Effector CD8-positive, alpha-beta T cell (primary cell): ENCODE measurements at places on chromosomes 11 and 22.

DNA sequence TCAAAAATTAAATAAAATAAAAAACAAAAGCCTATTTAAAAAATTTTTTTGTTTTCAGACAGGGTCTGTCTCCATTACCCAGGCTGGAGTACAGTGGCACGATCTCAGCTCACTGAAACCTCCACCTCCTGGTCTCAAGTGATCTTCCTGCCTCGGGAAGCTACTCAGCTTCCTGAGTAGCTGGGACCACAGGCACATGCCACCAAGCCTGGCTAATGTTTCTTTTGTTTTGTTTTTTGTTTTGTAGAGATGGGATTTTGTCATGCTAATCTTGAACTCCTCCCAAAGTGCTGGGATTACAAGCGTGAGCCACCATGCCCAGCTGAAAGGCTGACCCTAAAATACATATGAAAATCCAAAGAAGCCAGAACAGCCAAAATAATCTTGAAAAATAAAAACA is 20.4 kb upstream of the L3MBTL2 start:
- no peak for DNase-seq

GRCh38 chr11:31824332-31824878 is 13.3 kb upstream of the PAX6 start:
- no peak for DNase-seq

- DNase-seq, result no peak
Measured at GRCh38 chr11:28759311-28759710, 651.1 kb downstream of the METTL15 start.

DNA sequence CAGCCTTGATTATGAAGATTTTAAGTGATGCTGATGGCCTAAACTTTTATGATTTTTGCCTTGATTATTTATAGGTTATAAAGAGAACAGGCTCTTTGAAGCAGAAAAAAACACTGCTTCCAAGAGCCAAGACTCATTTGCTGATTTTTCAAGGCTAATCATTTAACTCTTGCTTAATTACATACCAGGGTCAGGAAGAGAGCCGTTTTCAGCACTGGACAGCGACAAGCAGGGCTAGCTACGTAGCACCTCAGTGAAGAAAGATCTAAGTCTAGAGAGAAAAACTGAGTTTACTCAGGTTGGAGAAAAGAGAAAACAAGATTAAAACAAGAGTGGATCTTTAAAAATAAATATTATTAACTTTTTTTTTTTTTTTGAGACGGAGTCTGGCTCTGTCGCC is 615.4 kb upstream of the B3GAT1 start:
- no peak for DNase-seq

DNA sequence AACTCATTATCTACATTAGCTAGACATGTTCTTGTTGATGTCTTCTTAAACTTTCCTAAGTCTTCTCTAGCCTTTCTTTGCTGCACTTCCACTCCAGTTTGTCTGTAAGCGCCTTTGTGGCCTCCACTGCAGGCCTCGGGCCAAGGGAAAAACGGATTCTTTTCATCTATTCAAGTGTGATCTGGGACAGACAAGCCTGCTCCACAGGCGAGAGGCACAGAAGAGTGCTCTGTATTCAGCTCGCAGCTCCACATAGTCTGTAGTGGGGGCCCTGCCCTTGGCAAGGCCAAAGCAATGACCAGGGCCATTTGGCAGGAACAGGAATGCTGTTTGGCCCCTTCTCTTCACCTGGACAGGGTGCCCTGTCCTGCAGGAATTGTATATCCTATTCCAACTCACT is 84.1 kb upstream of the BARX2 start:
- no peak for DNase-seq

DNA sequence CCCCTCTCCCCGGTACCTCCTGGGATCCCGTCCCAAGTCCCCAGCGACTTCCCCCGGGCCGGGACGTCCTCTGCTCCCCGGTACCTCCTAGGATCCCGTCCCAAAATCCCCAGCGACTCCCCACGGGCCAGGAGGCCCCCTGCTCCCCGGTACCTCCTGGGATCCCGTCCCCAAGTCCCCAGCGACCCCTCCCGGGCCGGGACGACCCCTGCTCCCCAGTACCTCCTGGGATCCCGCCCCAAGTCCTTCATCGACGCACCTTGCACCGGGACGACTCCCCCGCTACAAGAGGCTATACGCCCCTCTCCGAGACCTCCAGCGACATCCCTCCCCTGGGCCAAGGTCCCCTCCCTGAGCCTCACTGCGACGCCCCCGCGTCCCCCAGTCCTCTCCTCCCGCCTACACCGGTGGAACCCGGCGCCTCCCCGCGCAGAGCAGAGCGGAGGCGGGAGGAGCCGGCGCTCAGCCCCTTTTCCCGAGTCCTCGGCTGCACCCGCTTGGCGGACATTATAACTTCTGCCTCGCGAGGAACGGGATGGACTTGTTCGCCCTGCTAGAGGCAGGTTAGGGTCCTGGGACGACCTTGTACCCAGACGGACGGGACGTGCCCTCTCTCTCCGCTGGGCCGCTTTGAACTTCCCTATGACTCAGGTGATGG is 912 bp downstream of the KREMEN1 start:
- no peak for DNase-seq

DNA sequence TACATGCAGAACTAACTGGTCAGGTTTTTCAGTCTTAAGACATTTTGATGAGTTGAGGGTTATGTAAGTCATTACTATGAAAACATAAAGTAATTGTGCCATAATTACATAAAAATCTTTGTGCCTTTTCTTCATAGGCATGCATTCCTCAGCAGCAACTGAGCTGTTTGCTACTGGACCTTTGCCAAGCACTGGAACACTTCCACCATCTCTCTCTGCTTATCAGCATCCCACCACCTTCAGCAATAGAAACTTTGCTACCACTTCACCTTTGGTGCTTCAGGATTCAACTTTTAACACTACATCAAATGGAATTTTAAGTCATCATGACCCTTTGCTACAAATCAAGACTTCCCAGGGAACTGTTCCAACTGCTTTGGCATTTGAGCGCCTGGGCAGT is 39.0 kb downstream of the QSER1 start:
- no peak for DNase-seq

GRCh38 chr22:37982938-37983859 is 1.2 kb downstream of the SOX10 start:
- no peak for DNase-seq

GRCh38 chr11:34160049-34160721 is 54.8 kb downstream of the NAT10 start:
- no peak for DNase-seq
